Endothelial cell (in vitro differentiated cells): ENCODE measurements at places on chromosomes 6 and 20.

DNA sequence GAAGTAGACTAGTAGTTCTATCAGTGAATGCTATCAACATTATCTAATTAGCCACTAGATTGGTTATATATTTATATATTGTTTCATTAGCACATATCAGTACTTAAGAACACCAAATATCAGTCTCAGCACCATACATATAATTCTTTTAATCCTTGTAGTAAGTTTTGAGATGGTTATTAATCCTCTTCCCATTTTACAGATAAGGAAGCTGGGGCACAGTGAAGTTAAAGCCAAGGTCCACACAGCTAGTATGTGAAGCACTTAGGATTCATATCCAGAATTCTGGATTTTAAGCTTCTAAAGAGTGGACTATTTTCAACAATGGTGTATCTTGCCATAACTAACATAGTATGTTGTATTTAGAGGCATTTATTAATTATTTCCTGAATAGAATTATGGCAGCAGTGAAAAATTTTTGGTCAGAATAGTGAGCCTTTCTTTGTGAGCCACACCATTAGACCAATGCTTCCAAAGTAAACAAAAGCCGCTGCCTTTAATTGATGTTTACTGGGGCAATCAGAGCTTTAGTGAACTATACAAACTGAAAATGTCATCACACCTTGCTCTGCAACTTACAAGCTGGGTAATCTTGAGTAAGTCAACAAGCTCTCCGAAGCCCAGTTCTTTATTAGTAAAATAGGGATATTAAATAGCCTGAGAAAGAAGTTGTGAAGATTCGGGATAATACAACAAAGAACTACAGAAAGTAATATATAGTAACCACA lies 41.9 kb upstream of the HBS1L start:
- no peak for DNase-seq

- DNase-seq: no peak
These were observed 564.4 kb downstream of the HAO1 start for GRCh38 chr20:7375905-7376304.

- no peak for DNase-seq
These were observed 11.0 kb downstream of the TNFAIP3 start for GRCh38 chr6:137878029-137878428.

DNA sequence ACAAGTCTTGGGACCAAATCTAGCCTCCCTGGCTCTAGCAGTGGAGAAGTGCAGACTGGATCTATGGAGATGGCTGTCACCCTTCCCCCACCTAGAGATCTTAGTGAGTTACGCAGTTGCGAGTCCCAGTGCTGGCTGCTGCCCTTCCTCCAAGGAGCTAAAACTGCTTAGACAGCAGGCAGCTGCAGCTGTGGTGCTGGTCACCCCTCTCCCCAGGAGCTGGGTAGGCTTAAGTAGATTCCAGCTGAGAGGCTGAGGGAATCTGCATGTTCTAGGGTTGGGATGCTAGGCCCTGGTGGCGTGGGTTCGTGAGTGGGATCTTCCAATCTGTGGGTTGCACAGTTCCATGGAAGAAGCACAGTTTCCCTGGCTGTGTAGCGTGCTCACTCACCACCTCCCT lies 120.2 kb downstream of the SLC35B3 start:
- DNase-seq: no peak

DNA sequence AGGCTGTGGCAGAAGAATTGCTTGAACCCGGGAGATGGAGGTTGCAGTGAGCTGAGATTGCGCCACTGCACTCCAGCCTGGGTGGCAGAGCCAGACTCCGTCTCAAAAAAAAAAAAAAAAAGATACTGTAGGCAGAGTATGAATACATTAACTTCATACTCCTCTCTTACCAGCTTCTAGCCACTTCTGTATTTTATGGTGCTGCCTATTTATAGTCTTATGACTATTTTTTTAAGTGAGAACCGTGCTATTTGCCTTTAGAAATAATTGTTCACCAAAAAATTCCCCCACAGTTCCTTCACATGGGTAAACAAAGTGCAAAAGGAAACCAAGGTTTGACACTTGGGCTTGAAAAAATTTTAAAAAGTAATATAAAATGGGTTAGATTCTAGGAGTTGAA lies 1.5 kb upstream of the SNRNP48 start:
- no peak for DNase-seq

DNA sequence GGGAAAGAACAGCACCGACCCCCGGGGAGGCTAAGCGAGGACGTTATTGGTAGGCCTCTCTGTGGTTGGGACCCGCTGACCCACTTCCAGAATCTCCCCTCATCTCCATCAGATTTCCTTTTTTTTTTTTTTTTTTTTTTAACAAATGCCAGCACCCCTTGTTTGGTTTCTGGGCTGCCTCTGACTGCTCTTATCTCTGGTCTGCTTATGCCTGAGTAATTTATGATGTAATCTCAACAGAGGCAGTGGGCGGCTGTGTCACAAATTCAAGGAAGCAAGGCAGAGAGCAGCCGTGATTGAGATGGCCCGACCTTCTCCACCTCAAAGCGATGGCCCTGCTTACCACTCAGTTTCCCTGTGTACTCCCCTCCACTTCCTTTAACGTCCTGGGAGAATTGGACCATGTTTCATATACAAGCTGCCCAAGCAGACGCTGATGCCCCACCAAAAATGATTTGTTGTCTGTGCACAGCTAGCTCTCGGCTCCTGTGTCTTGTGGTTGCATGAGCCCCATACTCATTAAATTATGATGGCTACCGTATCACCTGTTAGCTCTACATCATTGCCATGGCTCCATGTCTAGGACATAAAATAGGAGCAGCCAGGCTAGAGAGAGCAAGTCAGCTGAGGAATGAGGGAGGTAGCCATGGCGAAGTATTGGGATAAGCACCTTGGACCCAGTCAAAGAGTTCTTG lies 98.1 kb downstream of the ZNF217 start:
- no peak for DNase-seq

- DNase-seq: no peak
These were observed 117.1 kb downstream of the LINC00237 start for GRCh38 chr20:20989081-20989480.

DNA sequence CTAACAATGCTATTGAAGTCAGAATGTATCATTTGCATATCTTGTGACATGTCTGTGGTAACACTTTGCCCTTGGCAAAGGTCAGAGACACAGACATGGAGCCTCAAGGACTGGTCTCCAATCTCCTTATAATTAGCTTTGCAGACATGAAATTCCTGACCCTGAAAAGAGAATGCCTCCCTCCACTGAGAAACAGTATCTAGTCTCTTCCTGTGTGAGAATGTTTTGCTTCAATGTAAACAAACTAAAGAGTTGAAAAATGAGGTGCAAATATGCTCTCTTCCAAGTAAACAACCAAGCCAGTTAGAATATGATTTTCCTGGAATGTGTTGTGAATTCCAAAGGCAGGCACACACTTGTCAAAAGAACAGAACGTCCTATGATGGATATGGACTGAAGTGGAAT lies 407.1 kb upstream of the MARCKS start:
- no peak for DNase-seq

DNA sequence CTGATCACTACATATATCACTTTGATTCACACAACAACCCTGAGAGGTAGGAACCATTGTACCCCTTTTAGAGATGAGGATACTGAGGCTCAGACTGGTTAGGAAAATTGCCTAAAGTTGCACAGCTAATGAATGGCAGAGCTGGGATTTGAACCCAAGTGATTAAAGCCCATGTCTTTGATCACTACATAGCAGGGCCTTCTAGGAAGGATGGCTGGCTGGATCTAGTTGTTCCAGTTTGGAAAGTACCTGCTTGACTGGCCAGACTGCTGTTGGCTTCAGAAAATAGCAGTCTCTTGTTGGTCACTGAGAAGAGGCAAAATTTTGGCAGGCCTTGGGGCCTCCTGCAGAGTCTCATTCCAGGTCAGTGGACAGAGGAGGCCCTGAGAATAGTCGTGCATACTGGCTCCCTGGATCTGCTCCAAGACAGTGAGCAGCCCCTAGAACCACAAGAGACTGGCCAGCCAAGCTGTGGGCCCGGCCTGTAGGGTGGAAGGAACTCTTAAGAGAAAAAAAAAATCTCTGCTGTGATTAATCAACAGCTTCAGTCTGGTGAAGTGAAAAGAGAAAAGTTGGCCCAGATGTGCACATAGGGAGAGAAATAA lies 17.5 kb downstream of the PPARD start:
- no peak for DNase-seq

DNA sequence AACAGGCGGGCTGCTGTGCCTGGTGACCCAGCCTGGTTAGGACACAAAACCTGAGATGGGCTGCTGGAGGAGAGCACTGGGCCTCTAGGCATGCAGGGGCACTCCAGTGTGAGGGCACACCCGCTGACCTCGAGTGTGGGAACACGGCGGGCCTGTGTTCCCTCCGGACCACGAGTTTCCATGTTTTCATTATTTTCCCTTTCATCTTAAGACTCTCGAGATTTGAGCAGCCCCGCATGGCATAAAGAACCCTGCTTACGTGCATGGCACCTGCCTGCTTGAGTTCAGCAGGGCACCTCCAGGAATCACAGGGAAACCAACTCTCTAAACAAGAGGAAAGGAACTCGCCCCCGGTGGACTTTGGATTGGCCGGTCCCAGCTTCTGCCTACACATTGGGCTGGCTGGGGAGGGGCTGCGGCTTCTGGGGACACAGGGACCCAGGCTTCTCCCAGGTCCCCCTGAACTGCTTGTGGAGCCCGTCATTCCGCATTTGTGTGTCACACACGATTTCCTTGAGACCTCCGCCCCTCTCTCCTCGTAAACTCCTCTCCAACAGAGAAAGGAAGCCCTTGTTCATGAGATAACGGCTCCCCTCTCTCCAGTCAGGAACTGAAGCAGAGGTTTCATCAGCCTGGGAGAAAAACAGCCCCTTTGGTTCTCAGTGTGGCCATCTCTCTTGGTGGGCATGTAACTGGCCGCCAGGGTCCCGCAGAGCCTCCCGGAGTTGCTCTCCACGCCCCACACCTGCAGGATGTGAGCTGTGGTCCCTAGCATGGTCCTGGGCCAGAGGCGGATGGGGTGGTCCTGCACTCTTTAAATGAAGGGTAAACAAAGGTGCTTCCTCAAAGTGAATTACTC lies 181.8 kb downstream of the TTLL2 start:
- DNase-seq: no peak

GRCh38 chr6:54415517-54415916 lies 107.3 kb downstream of the TINAG start:
- DNase-seq: no peak

DNA sequence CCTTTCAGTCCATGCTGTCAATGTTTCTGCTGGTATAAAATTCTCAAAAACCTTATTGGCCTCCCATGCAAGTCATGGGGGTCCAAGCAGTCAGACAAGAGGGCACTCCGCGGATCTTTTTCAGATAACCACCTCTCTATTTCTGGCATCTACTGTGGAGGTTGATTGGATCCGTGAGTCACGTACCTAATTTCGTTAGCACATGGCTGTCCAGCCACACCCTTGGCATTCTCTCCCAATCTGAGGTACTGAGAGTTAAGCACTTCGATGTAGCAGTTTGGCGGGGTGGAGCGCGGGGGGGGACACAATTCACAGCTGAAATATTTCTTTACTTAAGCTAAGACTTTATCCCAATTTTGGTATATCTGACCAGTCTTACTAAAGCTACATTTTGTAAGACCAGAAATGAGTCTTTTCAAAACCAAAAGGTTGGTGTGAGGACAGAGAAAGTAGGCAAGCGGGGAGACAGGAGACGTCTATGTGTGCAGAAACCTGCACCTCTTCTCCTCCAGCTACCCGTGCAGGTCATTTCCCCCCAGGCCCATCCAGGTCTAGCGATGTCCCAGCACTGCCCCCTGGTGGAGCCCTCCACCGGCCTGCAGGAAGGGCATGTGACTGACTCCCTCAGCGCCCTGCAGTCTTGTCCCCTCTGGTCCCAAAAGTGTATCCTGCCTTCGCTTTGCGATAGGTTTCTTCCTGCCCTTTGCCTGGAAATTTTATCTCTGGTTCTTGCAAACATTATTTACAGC lies 113.1 kb downstream of the ADAT2 start:
- DNase-seq: peak; percentile 77

DNA sequence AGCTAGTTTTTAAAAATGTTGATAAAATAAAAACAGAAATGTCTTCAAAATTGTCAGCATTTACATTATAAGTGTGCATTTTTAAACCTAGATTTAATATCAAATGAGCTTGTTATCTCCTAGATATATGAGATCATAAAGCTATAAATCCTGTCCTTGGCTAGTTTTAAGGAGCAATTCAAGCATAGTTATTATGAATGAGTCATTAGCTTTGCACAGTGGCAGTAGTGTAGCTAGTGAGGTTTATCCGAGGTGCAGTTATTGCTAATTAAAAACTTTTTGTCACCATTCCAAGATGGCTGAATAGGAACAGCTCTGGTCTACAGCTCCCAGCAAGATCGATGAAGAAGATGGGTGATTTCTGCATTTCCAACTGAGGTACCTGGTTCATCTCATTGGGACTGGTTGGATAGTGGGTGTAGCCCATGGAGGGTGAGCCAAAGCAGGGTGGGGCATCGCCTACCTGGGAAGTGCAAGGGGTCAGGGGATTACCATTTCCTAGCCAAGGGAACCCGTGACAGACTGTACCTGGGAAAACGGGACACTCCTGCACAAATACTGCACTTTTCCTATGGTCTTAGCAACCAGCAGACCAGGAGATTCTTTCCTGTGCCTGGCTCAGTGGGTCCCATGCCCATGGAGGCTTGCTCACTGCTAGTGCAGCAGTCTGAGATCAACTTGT lies 108.8 kb upstream of the SYNCRIP start:
- DNase-seq: no peak

- peak; percentile 23 for DNase-seq
These were observed 166.5 kb upstream of the MYLIP start for GRCh38 chr6:15962449-15962764.

- DNase-seq: no peak
These were observed 489.5 kb downstream of the CDH26 start for GRCh38 chr20:60447703-60448102.

DNA sequence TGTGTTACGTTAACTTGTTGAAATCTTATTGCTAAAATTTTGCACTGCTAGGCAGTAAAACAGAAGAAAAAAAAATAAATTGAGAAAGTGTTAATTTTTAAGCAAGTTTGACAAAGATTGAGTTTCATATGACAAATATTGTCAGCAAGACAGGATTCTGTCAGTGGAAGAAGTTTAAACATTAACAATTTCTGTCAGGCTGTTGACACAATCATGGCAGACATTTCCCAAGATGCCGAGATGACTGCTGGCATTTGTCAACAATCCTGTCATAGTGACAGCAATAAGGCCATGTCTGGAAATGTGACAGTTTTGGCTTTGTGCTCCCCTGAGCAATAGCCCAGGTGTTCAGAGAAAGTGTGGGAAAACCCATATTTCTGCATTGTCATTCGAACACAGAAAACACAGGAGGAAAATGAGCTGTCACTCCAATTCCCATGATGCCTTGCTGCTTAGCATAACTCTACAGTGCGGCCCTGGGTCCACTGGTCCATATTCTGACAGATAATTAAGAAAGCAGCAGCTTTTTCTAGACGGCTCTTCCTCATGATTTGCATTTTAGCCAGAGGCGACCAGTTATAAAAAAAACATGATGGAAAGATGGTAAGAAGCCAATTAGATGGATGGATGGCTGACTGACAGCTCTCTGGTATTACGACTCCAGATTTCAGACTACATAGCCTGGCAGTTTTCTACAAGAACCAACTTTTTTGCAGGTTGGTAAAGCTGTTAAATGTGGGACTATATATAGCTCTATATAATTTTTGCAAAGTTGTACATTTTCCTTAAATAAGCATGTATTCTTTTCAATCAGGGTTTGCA lies 43.6 kb upstream of the DEFB112 start:
- DNase-seq: no peak

GRCh38 chr6:2162079-2162445 lies 83.3 kb downstream of the GMDS start:
- DNase-seq: no peak

- no peak for DNase-seq
These were observed 86.9 kb downstream of the MLIP start for GRCh38 chr6:54198134-54198533.

- peak; percentile 64 for DNase-seq
These were observed at the start of gene PHF1 for GRCh38 chr6:33410711-33411631. TSS of gene PHF1 (plus strand) at chr6:33411014. CDS start at chr6:33412264, 1,250 bp downstream.

GRCh38 chr6:157216570-157216969 lies 106.7 kb downstream of the TMEM242 start:
- no peak for DNase-seq
